CD8-positive, alpha-beta memory T cell (primary cell): ENCODE measurements at places on chromosomes 3 and 15.

DNA sequence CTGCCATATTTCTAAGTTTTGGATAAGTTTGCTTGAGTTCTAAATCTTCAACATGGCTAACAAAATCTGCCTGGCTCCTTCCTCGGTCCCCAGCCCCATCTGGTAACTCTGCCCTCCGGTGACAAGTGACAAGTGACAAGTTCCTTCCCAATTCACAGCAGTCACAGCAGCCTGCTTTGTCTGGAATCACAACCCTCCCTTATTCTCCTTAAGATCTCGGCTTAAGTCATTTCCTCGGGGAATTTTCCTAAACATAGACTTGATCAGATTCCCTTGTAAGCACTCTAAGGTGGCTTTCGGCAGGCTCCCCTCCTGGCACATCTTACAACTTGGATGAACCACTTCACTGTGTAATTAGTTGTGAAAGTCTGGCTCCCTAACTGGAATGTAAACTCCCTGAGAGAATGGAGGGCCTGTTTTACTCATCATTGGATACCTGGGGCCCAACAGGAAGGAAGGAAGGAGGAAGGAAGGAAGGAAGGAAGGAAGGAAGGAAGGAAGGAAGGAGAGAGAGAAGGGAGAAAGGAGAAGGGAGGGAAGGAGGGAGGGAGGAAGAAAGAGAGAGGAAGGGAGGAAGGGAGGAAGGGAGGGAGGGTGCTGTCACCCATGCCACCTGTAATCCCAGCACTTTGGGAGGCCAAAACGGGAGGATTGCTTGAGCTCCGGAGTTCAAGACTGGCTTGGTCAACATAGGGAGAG lies 126.4 kb downstream of the SHQ1 start:
- no peak for DNase-seq

DNA sequence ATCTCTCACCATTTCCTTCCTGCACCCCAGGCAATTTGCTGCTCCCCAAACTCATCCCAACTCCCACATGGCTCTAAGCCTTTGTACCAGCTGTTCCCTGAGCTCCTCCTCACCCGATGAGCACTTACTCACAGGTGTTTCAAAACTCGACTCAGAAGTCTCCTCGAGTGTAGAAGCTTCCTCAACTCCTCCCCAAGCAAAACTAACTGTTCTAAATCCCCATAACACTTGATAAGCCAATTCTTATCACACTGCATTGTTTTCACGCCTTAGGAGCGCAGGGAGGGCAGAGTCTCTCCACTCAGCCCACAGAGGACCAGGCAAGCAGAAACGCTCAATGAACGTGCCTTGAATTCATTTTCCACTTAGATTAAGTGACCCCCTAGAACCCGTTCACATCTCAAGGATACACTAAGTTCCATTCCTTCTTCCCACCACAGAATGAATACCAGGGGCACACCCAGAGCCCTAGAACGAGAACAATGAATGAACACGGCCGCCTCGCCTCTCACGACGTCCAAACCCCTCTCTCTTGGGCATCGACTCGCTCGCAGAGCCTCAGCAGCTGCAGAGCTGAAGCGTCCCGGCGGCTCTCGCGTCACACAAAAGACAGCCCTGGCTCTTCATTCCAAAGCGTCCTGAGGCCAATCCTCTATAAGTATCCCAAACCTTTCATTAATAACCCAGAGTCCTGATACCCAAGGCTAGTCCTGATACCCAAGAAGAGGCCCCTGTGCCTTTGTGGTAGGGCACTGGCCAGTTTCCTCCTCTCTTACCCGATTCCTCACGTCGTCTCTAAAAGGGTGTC lies 1.1 kb downstream of the RAF1 start:
- peak; percentile 37 for DNase-seq

GRCh38 chr15:82641129-82641798 lies 5.9 kb downstream of the CPEB1 start:
- no peak for DNase-seq

- DNase-seq = no peak
These were observed 373.4 kb downstream of the OCA2 start for GRCh38 chr15:27725731-27726130.

GRCh38 chr15:52164631-52165265 lies 26.4 kb downstream of the GNB5 start:
- DNase-seq = no peak

GRCh38 chr3:146783446-146783845 lies 178.3 kb upstream of the PLSCR5 start:
- no peak for DNase-seq

DNA sequence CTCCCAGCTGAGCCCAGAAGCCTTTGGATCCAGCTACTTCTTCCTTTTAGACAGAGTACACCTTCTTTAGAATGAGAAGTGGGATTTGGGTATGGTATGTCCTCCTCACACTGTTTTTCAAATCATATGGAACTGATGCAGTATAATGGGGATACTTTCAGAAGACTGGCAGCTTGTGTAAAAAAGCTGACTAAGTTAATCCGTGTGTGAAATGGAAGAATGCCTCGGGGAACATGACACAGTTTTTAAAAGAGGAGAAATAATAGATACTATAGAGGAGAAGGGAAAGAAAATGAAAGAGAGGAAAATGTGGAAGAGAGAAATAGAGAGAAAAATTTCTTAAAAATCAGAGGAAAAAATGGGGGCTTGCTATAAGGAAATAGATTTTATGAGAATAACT lies 47.7 kb downstream of the TUSC7 start:
- no peak for DNase-seq

- no peak for DNase-seq
These were observed 339.9 kb downstream of the CHL1 start for GRCh38 chr3:536417-536813.

DNA sequence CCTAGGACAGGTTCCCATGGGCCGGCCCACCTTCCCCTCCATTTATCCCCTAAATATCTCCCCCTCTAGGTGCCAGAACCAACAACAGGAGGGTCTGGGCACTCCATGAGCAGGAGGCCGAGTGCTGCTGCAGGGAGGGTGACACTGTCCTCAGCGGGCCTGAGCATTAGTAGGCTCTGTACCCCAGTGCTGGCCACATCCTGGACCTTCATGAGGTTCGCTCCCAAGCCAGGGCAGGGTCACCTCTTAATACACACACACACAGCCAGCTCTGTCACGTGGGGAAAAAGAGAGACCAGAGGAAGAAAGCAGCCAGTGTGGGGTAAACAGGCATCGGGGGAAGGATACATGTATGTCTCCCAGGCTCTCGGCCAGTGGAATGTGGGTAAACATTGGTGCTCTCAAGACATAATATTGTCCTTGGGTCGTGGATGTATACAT lies 27.9 kb upstream of the SEMA3F start:
- no peak for DNase-seq

- DNase-seq = no peak
These were observed 554.8 kb upstream of the CBLB start for GRCh38 chr3:106423321-106424225.

DNA sequence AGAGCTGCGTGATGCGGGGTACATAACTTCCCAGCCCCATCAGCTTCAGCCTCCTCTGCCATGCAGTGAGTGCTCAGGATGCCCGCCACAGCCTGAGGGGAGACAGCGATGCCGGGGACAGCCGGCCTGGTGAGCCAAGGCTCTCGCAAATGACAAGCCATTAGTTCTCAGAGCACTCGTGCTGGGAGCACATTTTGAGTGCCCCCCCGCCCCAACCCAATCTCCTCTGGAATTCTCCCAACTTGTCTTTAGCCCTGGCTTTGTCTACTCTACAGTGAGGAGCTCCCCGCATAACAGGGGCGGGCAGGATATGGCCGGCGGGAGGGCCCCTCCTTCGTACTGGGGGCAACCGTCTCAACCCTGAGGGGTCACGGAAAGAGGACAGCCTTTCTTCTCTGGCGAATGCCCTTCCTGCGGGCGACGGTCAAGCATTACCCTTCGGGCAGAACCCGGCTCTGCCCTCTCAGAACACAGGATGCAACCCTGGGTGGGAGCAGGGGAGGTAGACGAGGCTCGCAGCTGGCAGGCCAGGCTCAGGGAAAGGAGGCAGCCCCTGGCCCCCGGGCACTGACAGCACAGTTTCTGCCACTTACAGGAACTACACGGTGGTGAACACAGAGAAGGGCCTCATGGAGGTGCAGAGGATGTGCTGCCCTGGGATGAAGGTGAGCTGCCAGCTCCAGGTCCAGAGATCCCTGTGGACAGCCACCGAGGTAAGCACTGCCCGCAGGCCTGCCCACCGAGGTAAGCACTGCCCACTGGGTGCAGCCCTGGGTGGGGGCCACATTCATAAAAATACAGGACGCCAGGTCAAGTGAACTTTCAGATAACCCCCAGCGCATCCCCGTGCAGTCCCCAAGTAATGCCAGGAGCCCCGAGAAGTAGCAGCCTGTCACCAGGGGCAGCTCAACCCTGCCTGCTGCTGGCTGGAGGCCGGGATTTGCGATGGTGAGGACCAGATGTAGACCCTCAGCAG lies 141.7 kb downstream of the LRRK1 start:
- no peak for DNase-seq

DNA sequence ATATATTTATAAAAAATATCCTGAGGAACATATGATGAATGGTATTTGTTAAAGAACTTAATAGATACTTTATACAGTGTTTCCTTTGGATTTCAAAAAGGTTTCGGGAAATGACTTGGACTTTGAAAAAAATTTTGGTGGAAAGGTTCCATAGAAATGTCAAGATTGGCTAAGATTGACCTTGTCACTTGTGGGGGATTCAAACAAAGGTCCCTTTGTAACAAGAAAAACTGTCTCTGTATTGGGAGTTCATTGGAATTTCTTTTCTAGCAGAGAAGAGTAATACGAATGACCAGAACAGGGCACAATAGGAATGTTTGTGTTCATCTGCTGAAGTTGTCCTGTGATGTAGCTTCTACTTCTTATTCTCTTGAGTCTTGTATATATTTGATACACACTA lies 43.2 kb downstream of the ARHGEF26 start:
- DNase-seq = no peak

DNA sequence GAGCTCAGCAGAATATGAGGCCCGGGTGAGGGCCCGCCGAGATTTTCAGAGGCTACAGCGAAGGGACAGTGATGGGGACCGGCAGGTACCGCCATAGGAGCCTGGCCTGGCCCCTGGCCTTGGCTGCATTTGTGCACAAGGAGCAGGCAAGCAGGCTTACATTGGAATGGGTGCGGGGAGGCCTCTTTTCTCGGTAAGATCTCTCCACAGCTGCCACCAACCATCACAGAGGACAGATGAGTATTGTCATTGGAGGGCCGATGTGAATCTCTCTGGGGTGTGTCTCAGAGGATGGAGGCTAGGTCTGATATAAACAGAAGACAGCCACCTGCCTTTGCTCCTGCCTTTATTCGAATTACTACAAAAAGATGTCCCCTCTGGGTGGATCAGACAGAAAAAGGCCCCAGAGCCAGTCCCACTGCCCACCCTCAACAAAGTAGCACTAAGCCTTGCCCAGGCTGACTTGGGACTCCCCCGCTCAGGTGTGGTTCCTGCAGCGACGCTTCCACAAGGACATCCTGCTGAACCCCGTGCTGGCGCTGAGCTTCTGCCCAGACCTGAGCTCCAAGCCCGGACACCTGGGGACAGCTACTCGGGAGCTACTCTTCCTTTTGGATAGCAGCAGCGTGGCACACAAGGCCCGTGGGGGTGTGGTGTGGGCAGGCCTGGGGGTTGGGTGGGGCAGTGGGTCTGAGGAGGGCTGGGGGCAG lies 5.4 kb downstream of the VWA5B2 start:
- DNase-seq = no peak

GRCh38 chr15:100060276-100060926 lies 281.4 kb downstream of the ADAMTS17 start:
- DNase-seq = no peak

GRCh38 chr3:146554151-146554760 lies 9.8 kb upstream of the PLSCR1 start:
- no peak for DNase-seq
